ENCODE measurements at places on chromosomes 2 and 18.

GRCh38 chr2:144349674-144350073 lies 170.2 kb downstream of the ZEB2 start:
- no peak for DNase-seq

- peak; percentile 78 for DNase-seq
Observed at GRCh38 chr2:226439337-226439736, 360.3 kb downstream of the IRS1 start.

GRCh38 chr2:147057892-147058490 lies 786.8 kb upstream of the ACVR2A start:
- DNase-seq, result no peak

GRCh38 chr2:159202568-159203071 lies 83.9 kb downstream of the WDSUB1 start:
- peak; percentile 99 for DNase-seq

DNA sequence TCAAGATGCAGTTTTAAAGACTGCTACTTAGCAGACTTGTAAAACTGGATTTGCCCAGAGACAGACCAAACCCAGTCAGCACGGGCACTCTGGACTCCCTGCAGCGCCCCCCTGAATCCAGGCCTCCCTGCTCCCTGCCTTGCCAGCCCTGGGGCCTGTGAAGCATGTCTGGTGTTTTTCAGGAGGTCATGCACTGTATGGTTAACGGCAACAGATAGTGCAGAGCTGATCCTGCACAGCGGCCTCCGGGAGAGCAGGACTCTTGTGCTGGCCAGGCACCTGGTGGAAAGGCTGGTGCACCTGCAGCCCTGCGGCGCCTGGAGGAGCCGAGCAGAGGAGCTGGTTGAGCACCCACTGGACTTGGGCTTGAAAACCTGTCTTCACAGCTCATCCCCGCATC lies 30.4 kb downstream of the HDAC4 start:
- no peak for DNase-seq

DNA sequence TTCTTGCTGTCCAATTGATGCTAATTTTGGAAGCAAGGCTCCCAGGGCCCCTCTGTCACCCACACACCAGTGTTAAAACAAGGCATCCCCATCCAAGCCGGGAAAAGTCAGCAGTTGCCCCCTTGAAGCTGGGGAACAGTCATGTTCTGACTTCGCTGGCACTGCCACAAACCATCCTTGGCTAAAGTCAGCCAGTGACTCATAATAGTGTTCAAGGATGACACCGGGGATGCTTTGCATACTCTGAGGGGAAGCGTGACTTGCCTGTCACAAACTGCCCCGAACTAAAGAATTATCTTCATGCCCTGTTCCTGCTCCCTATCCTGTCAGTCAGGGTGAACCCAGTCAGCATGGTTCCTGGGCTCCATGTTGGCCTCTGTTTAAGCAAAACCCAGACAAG lies 37.0 kb downstream of the TGFA start:
- DNase-seq, result no peak

- DNase-seq, result no peak
Observed at GRCh38 chr2:20150806-20151571, 73.9 kb downstream of the SDC1 start.
